Activated T-cell treated with anti-CD3 and anti-CD28 coated beads, Interleukin-2, amount 50 U/mL, for 24 hours (primary cell): ENCODE measurements at places on chromosomes 12 and 14.

GRCh38 chr14:71203306-71203705 lies 296.0 kb downstream of the PCNX1 start:
- H3K4me1 ChIP-seq: peaks cover 3% of the 10 kb centered on the region
- no peak overlapping the region for H3K4me3 ChIP-seq
- no peaks in the 10 kb centered on the region for H3K27me3 ChIP-seq
- DNase-seq: no peak
- no peaks in the 10 kb centered on the region for H3K36me3 ChIP-seq

DNA sequence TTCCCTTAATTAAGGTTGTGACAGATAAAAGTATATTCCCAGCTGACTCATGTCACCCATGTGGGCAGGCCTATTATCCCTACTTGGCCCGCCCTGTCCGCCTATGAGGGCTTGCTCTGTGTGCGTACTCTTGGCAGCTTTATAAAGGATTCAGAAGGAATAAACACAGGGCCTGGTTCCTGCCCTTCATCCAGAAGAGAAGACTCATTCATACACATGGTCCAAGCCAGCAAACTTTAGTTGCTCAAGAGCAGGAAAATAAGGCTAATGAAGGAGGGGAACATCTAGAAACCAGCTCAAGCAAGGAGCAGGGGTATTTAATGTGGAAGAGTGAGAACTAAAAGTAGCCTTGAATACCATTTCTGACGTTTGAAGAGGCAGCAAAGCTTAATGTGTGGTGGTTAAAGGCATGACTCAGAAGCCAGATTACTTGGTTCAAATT lies 141.9 kb downstream of the CRADD start:
- H3K27me3 ChIP-seq: no peaks in the 10 kb centered on the region
- no peak overlapping the region for H3K4me3 ChIP-seq
- H3K27ac ChIP-seq: no peak overlapping the region
- no peak for DNase-seq

- peaks cover 12% of the 10 kb centered on the region for H3K4me1 ChIP-seq
- no peak overlapping the region for H3K27ac ChIP-seq
- no peak overlapping the region for H3K4me3 ChIP-seq
- DNase-seq: no peak
- H3K36me3 ChIP-seq: no peaks in the 10 kb centered on the region
- no peaks in the 10 kb centered on the region for H3K27me3 ChIP-seq
Observed at GRCh38 chr14:20436363-20436755, 393 bp upstream of the KLHL33 start.

DNA sequence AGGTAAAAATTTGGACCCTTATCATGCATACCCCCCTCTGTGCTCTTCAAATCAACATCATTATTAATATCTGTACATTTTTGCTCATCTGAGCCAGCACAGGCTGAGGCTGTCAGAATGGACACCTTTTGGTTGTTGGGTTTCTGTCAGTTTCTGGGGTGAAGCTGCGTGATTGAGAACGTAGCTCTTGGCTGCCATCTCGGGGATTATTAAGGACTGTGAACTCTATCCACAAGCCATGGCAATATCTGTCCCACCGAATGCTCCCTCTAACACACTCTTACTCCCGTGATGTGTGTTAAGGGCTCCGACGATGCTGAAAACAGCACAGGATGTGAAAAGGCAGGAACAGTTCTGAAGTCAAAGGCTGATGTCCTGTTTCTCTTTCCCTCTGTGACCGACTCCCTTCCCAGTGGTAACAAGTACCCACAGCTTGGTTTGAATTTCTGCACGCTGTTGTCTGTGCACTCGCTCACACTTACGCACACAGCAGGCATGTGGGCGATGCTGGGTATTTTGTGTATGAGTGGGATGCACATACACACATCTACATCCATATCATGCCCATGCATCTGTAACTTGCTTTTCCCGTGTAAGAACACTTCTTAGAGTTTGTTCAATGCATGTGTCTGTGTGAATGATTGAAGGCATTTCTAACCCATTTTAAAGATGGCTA lies 405.6 kb downstream of the TMEM121 start:
- no peak overlapping the region for H3K27ac ChIP-seq
- peaks cover 2% of the 10 kb centered on the region for H3K4me1 ChIP-seq
- H3K4me3 ChIP-seq: no peak overlapping the region
- no peaks in the 10 kb centered on the region for H3K36me3 ChIP-seq

DNA sequence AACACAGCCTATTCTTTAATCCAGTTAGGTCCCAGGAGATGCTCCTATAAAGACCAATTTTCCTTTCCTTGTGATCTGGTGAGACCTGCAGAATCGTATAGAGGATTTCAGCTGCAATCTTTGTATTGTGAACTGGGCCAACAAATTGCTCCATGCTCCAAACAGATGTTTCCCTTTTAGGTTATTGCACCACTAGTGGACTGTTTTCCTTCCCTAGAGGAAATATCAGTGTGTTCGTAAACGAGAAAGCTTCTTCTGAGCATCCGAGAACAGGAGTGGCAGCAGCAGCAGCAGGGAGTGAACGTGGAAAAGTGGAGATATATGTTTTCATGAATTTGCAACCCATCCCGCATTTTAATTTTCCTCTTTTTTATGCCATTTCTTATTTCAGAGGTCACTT lies 344.1 kb upstream of the PDE3A start:
- no peak overlapping the region for H3K4me3 ChIP-seq
- no peaks in the 10 kb centered on the region for H3K36me3 ChIP-seq
- H3K27ac ChIP-seq: no peak overlapping the region
- no peak for DNase-seq
